ENCODE measurements at places on chromosomes 16 and 17.

DNA sequence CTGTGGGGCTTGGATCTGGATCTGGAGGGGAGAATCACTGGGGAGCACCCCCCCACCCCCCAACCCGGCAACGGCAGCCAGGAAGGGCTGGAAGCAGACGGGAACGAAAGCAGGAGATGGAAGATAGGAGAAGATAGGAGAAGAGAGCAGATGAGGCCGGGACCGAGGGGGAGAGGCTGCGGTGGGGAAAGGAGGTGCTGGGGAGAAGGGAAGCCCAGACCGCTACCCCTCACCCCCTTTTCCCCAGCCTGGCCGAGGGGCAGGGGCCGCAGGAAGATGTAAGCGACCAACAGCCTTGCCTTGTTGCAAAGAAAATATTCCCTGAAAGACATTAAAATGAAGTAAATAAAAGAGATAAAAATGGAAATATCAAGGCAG lies 26.8 kb upstream of the CBFA2T3 start:
- DNase-seq: no peak

- DNase-seq: no peak
Observed at GRCh38 chr16:46785076-46785845, 37.1 kb upstream of the MYLK3 start.

DNA sequence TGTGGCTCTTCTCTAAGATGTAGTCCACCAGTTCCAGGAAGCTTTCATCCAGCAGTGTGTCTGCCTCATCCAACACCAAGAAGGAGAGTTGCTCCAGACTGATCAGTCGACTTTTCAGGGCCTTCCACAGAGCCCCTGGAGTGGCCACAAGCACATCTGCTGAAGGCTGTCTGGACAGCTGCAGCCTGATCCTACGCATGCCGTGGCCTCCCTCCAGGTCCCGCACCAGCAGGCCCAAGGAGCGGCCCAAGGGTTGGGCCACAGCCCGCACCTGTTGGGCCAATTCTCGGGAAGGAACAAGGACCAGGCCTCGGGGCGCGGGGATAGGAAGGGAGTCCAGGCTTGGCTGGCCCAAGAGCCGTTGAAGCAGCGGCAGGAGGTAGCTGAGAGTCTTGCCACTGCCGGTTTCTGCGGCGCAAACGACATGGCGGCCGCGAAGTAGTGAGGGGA lies 729 bp downstream of the DDX28 start:
- no peak for DNase-seq

- DNase-seq: no peak
Observed at GRCh38 chr17:57666946-57667345, 78.2 kb downstream of the CCDC182 start.

- DNase-seq: no peak
Observed at GRCh38 chr16:51133183-51133582, 17.9 kb downstream of the SALL1 start.

- no peak for DNase-seq
Observed at GRCh38 chr17:15432807-15433611, 34.4 kb downstream of the CDRT4 start.

- no peak for DNase-seq
Observed at GRCh38 chr17:27825459-27825858, 25.1 kb upstream of the NOS2 start.

DNA sequence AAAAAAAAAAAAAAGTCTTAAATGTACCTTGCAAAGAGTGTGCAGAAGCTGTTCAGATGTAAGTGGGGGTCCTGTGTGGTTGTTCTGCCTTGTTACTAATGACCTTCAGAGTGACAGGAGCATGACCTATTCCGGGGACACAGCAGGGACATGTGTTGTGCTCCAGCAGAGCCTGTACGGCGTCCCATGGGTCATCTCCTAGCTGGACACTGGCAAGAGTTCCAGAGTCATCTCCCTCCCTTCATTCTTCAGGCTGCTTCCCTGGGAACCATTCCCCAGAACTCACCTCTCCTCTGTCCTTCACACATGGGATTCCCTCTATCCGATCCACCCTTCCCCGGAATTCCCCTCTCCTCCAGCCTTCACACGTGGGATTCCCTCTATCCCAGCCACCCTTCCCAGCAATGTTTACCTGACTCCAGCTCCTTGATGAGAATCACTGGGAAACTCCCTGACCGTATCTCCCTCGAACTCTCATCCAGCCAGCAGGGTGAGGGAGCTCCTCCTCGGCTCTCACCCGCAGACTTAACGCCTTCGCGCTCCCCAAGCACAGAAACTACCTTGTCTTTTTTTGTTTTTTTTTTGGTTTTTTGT lies 85.8 kb downstream of the MRM3 start:
- no peak for DNase-seq

DNA sequence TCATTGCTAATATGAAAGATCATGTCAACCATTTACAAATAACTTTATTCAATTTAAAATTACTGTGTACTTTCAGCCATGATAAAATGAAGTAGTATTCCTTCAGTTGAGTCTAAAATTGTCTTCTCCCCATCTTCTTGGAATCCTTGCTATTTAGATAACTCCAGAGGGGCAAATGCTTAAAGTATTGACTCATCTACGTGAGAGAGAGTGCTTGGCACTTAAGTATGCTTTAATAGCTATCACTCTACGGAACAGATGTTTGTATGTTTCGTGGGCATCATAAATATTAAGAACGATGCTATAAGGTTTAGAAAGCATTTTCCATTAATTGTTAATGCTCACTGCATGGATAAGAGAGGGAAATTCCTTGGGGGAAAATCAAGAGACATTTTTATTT lies 69.3 kb upstream of the MED13 start:
- no peak for DNase-seq

GRCh38 chr17:68613739-68614298 lies 12.7 kb upstream of the FAM20A start:
- DNase-seq: no peak

DNA sequence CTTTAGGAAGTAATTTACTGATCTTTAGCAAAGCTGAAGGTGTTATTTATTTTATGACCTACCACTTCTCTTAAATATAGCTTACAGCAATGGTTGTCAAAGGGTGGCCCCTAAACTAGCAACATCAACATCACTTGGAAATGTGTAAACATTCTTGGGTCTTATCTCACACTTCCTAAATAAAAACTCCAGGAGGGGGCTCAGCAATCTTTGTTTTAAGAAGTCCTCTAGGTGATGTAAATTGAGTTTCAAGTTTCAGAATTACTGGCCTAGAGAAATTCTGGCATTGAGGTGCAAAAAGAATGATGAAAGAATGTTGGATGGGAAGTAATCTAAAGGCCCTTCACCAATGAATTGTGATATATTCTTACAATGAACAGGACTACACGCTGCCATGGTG lies 142.3 kb downstream of the HS3ST4 start:
- no peak for DNase-seq

DNA sequence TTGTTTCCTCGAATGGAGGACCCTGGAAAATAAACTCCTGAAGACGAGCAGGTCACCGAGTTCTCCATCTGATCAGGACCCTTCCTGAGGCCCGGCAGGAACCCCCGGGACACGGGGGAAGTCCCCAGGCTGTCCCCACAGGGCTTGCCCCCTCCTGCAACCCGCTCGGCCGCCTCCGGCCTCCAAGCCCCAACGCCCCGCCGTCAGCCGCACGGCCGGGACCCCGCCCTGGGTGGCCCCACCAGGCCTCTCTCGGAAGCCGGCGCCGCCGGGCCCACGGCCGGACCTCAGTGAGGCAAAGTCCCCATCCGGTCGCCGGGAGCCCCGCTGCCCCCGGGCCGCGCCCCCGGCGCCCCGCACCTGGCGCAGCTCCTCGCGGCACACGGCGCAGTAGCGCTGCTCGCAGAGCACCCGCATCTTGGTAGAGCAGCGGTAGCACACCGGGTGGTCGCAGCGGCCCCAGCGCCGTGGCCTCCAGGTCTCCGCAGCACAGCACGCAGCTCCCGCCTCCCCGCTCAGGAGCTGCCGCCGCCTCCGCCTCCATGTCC lies 383 bp downstream of the ZNF598 start:
- no peak for DNase-seq

GRCh38 chr16:54052271-54052670 lies 234.3 kb downstream of the IRX3 start:
- DNase-seq: no peak

- DNase-seq: no peak
Observed at GRCh38 chr17:38448208-38448771, 20.0 kb downstream of the ARHGAP23 start.

- no peak for DNase-seq
Observed at GRCh38 chr17:29378500-29378899, 11.7 kb upstream of the TAOK1 start.

GRCh38 chr16:28105297-28105696 lies 41.8 kb upstream of the GSG1L start:
- DNase-seq: no peak

- no peak for DNase-seq
Observed at GRCh38 chr17:16935786-16936185, 36.1 kb downstream of the TNFRSF13B start.

DNA sequence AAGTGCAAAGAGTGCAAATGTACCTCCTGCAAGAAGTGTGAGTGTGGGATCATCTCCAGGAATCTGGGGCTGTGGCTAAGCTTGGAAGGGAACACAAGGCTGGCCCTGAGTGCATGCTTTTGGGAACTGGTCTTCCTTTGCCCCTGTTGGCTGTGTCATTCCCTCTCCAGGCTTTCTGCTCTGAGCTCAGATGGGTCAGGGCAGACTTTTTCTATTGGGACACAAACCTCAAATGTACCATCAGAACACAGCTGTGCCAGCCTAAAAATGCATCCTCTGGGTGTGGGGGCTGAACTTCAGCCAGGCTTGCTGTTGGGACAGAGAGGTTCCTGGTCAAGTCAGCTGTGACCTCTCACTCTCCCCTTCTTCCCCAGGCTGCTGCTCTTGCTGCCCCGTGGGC lies 914 bp downstream of the MT1B start:
- DNase-seq: no peak

- peak; percentile 56 for DNase-seq
Observed at GRCh38 chr17:1108765-1109605, 70.8 kb downstream of the ABR start.

DNA sequence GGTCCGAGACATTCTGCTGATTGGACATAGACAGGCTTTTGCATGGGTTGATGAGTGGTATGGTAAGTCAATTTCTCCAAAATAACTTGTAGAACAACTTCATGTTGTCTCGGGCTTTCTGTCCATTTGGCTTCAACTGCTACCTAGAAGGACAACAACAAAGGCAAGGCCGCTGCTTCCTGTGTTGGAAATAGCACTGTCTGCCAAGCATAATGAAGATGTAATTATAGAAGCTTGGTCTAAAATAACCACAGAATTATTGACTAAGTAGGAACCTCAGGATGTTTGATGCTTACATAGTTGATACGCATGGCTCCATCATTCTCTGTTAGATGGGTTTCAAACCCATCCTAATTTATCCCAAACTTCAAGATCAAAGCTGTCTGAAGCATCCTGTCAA lies 42.3 kb upstream of the NOL11 start:
- no peak for DNase-seq

- DNase-seq: no peak
Observed at GRCh38 chr16:81718637-81719036, 60.5 kb upstream of the PLCG2 start.

DNA sequence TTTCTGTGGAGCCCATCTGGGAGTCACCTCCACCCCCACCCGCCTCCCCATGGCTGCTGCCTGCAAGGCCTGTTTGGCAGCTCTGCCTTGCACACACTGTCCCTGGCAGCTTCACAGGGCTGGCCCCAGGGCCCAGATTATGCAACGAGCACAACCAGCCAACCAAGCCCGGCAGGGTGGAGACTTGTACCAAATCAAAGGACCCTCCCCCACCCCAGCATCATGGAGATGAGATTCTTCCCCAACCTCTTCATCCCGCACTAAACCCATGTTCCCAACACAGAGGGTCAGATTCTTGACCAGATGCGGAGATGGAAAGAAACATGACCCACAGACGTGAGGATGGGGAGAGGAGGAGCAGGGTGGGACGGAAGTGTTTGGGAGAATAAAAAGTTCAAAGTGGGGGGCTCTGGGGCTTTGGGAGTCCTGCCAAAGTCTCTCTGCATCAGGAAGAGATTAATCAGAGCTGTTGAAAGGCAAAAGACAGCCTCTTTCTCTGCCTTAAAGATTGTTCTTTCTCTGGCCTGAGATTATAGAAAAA lies 3.8 kb downstream of the SMARCD2 start:
- no peak for DNase-seq

DNA sequence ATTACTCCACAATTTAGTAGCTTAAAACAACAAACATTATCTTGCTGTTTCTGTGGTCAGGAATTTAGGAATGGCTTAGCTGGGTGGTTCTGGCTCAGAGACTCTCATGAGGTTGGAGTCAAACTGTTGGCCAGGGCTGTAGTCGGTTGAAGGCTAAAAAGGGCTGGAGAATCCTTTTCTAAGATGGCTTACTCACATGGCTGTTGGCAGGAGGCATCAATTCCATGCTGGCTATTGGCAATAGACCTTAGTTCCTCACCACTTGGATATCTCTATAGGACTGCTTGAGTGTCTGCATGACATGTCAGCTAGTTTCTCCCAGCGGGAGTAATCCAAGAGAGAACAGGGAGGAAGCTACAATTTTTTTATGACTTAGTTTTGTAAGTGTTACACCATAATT lies 6.6 kb upstream of the EFCAB13 start:
- DNase-seq: no peak

- no peak for DNase-seq
Observed at GRCh38 chr17:75926456-75926855, 14.4 kb downstream of the FBF1 start.

DNA sequence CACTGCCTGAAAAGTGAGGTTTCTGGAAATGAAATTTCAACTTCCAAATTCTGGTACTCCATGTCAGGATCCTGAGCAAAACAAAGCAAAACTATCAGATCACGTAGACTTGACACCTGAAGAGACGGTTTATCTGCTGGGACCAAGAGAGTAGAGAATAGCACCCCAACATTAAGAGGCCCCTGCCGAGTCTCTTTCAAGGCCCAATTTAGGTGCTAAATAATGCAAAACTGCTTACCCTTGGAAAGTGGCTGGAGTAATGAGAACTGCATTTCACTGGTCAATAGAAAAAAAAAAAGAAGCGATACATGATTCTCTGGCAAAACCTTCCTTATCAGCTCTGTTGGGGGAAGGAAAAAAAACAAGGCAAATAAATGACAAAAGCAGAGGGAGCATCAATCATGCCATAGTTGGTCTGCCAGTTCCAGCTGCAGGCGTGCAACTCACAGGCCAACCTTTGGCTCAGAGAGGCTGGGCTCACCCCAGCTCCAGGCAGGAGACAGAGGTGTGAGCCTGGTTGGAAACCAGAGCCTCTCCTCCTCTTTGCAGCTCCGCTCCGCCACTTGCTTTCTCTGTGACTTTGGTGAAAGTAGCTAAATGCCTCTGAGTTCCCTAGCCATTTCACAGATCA lies 595.2 kb downstream of the TOX3 start:
- DNase-seq: no peak
